ENCODE measurements at places on chromosomes 3 and 15. TPM values are rescaled to one million over a fixed set of nuclear protein-coding genes. Genes with fewer than 3 reads are reported as not detected.
A peak's percentile ranks its signal among the peaks of the same experiment; 100 is the strongest.

DNA sequence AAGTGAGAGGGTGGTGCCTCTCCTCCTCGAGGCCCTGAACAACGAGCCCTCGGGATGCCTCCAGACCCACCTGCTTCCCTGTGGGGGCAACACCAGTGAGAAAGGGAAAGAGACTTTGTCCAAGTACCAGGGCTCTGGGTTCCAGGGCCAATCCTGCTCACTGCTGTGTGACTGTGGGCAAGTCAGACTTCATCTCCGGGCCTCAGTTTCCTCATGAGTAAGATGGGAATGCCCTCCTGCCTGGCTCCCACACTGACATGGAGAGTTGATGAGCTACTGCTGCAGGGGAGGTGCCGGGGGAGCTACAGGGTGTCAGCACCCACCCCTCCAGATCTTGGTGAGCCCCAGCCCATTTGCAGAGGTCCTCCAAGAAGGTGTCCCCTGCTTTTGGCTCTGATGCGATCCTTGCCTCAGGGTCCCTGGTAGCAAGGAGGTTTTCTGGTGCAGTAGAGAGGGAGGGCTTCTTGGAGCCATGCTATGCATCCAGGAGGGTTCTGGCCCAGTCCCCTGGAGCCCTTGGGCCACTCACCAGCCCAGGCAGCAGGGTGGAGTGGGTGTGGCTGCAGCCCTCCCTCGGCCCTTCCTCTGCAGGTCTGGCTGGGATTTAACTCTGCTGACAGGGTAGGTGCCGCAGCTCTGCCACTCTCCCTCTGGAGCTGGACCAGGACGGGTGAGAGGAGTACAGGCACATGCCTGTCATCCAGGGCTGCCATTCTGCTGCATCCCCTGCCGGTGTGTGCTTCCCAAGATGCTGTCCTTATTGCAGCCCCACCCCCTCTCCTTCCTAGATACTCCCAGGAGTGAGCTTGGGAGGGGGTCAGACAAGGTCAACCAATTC, 26.9 kb downstream of the LOXL1 start:
- no peak for DNase-seq

IQCH gene
- 0.98 TPM for total RNA-seq

DNA sequence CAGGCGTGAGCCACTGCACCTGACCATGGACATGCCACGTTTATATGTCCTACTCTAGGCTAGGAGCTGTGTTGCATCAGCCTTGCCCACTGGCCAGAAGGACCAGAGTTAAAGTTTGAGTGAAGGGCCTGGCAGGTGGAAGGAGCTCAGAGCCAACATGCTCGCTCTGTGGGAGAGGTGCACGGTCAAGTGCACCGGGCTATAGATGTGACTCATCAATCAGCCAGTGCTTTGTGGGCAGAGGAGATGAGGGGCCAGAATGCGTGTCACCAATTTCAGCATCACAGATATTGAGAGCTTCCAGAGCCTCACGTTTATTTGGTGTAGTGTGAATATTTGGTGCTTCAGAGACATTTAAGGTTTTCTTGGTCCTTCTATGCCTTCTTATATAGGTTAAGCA, 137.3 kb upstream of the KBTBD8 start:
- no peak for DNase-seq

DNA sequence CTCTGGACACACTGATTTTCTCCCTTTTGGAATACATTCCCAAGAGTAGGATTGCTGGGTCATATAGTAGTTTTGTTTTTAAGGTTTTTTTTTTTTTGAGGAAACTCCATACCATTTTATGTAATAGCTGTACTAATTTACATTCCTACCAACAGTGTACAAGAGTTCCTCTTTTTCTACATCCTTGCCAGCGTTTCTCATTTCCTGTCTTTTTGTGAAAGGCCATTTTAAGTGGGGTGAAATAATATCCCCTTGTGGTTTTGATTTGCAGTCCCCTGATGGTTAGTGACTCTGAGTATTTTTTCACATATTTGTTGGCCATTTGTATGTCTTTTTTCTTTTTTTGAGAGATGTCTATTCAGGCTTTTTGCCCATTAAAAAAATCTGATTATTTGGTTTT, 1205.5 kb downstream of the ROBO1 start:
- DNase-seq, result no peak

SERPINI2 gene
- total RNA-seq, result not detected

NKTR gene
- 65.9 TPM for total RNA-seq

UNC13C gene
- total RNA-seq, result not detected

DNA sequence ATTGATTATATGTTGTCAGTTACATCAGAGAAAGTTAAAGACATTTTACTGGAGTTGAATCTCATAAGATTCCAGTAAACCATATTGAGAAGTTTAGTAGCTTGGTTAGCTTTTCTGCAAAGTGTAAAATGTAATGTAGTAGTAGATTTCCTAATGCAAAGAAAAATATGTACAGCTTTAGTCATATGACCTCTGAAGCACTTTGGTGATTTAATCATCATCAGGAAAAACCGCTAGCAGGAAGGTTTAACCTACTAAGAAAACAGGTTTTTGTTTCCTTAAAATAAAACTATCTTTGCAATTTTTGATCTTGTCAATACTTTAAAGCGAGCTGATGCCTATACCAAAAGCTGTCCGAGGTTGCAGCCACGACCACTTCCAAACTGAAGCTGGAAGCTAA, 364.6 kb upstream of the ZNF385D start:
- no peak for DNase-seq

DNA sequence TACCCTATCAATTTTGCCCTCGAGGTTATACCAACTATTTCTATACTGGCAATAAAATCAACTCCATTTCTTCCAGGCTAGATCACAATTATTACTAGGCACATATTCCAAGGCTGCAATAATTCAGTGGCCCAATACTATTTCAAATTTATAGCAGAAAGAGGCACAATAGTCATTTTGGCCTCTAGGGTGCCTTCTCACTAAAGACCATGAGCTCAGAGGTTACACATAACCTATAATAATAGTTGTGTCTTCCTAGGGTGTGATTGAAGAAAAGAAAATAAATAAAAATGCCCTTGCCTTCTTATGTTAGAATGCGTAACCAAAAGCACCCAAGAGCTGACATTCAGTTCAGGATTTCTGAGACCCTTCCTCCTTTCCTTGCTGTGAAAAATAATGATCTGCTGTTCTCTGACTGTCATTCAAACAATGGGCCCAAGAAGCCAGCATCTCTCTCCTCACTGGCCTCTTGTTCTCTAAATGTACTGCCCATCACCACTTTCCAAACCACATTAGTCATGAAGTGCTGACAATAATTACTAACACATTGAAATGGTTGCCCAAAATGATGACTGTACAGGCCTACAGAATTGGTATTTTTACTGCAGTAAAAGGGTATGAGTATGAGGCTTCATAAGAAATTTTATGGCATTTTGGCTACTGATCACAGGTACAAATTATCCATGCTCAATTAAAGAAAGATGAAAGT, 244.8 kb downstream of the LRRN1 start:
- DNase-seq, result no peak

EPHB1 gene
- not detected for total RNA-seq

CAMKV gene
- total RNA-seq, result 0.69 TPM

GRCh38 chr3:82572721-82573120, 811.3 kb upstream of the GBE1 start:
- no peak for DNase-seq

DNA sequence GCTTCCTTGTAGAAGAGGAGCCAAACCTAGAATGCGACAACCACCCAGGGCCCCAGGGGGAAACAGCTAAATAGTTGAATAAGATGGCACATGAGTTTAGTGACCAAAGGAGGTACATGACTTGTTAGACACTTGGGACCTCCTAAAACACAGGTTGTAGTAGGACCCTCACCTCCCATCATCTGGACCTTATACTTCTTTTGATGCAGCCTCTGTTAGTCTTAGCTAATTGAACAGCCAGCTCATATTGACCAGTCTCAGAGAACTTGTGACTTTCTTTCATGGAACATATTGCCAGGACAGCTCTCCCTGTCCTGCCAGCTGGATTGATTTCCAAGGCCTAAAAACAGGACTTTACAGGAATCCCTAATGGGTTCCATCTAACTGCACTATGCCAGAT, 45.0 kb downstream of the SPSB4 start:
- no peak for DNase-seq

- DNase-seq, result peak; percentile 63
Observed at GRCh38 chr3:123652342-123652984, 67.6 kb upstream of the HACD2 start.

GRCh38 chr3:177337541-177338331, 140.5 kb upstream of the TBL1XR1 start:
- DNase-seq, result peak; percentile 91

LSMEM2 gene
- not detected for total RNA-seq

DNA sequence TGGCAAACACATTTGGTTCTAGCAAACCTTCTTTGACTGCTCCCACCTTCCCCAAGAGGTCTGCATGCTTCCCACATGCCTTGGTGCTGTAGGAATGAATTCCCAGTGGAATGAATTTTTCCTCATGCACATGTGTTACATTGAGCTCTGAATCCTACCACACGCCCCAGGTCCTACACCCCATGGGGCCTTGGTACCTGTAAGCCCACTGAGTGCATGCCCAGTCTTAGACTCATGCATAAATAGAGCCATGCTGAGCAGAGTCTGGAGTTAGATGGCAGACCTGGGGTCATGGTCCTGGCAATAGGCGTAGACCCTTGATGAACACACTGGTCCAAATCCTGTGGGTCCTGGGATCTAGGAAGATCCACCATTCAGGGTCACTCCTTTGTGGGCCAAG, 81.8 kb downstream of the EPHB1 start:
- no peak for DNase-seq

TMIE gene
- 1.2 TPM for total RNA-seq

DNA sequence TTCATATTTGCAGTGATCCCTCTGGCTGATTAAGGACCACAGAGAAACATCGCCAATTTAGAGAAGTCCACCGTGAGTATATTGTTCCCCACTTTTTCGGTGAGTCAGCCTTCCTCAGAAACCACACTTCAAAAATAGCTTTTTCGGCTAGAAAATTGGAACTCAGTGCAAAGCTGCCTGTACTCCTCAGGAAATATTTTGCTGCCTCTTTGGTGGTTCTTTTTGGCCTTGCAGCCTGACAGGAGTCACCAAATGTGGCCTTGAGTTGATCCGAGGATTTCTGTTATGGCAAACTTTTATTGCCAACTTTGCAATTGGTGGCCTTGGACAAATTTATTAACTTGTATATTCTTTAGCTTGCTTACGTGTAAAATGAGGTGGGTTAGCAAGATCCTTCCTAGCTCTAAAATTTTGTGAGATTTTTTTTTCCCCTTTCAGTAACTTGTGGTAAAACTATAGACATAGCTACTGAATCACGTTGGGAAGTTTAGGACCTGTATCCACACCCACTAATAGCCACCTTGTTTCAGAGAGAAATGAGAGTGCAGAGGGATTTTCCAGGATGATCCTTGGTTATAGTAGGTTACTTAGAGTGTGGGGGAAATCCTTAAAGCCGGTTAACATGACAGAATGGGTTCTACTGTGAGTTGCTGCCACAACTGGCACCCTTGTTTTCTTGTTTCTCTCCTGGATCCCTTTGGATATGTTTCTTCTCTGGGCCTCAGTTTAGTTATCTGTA, 9.9 kb downstream of the ARL6IP5 start:
- DNase-seq, result no peak

DNA sequence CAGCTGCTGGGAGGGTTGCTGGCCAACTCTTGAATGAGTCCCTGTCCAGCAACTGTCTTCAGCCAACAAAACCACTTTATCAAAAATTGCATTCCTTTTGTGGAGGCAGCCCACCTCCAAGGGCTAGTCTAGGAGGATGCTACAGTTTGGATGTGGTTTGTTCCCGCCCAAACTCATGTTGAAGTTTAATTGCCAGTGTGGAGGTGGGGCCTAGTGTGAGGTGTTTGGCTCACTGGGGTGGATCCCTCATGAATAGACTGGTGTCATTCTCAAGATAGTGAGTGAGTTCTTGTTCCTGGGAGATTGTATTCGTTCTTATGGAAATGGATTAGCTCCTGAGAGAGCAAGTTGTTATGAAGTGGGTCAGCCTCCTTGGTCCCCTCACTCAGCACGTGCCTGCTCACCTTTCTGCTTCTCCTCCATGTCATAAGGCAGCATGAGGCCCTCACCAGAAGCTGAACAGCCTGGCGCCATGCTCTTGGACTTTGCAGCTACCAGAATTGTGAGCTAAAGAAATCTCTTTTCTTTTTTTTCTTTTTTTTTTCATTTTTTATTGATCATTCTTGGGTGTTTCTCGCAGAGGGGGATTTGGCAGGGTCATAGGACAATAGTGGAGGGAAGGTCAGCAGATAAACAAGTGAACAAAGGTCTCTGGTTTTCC, 4.2 kb upstream of the RFC4 start:
- DNase-seq, result no peak

DNA sequence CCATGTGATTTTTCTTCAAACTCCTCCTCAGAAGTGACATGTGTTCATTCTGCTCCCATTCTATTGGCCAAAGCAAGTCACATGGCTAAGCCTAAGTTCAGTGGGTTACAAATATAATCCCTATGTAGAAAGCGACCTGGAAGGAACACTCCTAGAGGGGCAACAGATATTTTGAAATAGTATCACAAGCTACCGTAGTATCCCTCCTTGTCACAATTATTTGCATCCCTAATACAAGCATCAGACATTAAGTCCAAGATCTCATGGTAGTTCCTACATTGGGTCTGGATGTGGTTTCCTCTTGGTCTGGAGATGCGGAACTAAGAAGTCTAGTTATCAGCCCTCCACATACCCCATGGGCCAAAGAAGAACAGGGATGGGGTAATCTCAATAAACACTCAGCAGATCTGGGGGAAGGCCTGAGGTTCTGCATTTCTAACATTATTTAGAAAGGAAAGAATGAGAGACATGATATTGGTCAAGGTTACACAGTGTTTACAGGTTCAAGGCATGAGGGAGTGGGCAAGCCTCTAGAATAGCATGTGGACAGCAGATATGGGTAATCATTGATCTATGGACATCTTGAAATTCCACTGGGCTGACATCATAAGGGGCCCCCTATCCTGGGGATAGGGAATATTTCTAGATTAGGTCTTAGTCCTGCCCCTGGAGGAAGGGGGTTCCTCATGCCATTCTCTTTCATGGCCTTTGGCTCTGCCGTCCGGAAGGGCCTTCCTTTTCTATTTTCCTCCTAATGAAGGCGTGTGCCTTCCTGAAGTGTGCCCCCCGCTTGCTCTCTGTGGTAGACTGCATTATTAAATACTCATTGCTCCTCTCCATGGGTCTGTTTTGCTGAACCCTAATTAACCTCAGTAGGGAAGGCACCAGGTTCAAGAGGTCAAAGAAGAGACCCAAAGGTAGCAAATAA, 17.8 kb upstream of the ABHD2 start:
- DNase-seq, result no peak

NTRK3 gene
- total RNA-seq, result 1.4 TPM

DNA sequence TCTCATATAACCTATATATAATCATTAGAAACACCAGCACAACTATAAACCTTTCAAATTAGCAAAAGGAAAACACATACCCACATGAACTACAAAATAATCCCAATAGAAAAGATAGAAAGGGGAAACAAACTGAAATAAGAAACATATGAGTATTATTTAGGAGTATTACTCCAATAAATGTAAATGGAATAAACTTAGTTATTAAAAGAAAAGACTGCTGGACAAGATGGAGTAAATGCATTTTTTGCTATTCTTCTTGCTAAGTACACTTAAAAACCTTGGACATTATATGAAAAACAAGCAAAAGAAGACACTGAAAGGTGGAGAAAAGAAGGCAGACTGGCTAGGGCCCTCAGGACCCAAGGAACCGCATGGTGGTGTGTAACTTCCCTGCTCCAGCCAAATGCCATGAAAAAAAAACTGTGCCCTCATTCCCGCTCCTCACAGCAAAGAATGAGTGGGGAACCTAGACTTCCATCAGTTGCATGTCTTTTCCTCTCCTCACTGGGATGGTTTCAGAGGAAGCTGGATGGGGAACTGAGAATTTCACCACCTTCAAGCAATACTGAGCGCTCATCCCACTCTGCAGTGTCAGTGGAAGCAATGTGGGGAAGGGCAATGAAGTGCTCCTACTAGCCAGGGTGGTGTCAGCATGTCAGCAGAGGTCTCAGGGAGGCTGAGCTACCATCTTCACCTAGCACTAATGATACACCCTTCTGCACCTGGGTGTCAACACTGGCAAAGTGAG, 43.7 kb upstream of the ADAMTS17 start:
- no peak for DNase-seq
